Central memory CD8-positive, alpha-beta T cell (primary cell): ENCODE measurements at places on chromosomes 1 and 21.
A peak's percentile ranks its signal among the peaks of the same experiment; 100 is the strongest.

- peak overlapping the region; percentile 35 for H3K27ac ChIP-seq
- DNase-seq = no peak
- no peak overlapping the region for H3K4me3 ChIP-seq
- H3K27me3 ChIP-seq = no peaks in the 10 kb centered on the region
- H3K36me3 ChIP-seq = peaks cover 1% of the 10 kb centered on the region
These were observed 85.3 kb downstream of the DHRS3 start for GRCh38 chr1:12532405-12533315.

DNA sequence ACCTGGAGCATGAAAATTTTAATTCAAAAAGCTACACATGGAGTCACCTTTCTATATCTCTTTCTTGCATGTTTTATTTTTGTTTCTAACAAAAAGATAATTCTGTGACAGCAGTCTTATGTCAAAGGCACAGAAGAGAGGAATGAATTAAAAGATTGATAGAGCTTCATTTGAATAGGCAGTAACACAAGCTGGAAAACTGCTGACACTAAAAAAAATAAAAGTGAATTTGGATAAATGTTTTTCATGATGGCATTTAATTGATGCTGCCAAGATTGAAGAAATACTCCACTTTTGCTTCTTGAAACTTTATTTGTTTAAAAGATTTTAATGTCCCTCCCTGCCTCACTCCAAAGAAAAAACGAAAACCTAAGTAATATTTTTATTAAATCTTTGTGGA lies 887.4 kb downstream of the PLA2G4A start:
- H3K4me1 ChIP-seq = no peaks in the 10 kb centered on the region
- H3K27me3 ChIP-seq = no peaks in the 10 kb centered on the region
- H3K4me3 ChIP-seq = no peak overlapping the region
- DNase-seq = no peak
- no peak overlapping the region for H3K27ac ChIP-seq

DNA sequence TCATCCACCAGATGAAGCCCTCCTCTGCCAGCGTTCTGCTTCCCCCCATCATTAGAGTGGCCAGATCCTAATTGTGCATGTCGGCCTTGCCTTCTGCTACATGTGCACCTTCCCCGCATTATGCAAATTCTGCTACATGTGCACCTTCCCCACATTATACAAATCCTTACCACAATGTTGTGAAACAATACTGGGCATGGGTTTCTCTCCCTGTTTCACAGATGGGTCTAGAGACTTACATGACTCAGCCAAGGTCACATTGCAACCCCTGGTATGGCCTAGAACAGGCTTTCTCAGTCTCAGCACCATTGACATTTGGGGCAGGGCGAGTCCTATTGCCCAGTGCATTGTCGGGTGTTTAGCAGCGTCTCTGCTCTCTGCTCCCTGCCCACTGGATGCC lies 1.0 kb upstream of the CELA2A start:
- H3K27ac ChIP-seq = no peak overlapping the region
- DNase-seq = no peak
- H3K36me3 ChIP-seq = peaks cover 3% of the 10 kb centered on the region
- no peak overlapping the region for H3K4me3 ChIP-seq
- H3K4me1 ChIP-seq = no peaks in the 10 kb centered on the region

DNA sequence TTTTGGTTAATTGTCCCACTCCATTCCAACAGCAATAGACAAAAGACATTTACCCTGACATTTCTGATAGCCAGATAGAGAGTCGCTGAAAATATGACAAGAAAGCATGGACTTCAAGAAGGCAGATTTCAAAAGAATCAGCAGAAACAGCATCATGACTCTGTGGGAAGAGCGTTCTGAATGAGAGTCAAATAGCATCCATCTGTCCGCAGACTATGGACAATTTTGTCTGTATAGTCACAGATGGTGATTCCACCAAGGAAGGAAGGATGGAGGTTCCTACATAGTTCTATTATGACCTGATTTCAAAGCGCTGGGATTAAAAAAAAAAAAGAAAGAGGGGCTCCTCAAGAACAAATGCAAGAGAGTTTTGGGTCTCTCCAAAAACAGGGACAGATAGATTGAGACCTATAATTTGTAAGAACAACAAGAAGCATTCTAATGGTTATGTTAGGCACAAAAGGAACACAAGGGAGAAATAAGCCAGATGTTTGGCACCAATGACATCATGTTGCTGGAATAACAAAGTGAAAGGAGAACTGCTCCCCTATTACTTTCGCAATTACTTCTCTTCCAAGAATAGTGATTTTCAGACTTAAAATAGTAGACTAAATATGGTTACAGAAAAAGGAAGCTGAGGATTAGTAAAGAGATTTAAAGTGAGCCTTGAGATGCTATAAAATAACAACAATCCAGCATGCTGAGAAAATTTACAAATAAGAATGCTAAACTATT lies 28.5 kb downstream of the NIBAN1 start:
- no peaks in the 10 kb centered on the region for H3K27me3 ChIP-seq
- H3K4me1 ChIP-seq = peaks cover 41% of the 10 kb centered on the region
- H3K4me3 ChIP-seq = no peak overlapping the region
- DNase-seq = no peak
- peak overlapping the region; percentile 1 for H3K27ac ChIP-seq
- peaks cover 2% of the 10 kb centered on the region for H3K36me3 ChIP-seq

DNA sequence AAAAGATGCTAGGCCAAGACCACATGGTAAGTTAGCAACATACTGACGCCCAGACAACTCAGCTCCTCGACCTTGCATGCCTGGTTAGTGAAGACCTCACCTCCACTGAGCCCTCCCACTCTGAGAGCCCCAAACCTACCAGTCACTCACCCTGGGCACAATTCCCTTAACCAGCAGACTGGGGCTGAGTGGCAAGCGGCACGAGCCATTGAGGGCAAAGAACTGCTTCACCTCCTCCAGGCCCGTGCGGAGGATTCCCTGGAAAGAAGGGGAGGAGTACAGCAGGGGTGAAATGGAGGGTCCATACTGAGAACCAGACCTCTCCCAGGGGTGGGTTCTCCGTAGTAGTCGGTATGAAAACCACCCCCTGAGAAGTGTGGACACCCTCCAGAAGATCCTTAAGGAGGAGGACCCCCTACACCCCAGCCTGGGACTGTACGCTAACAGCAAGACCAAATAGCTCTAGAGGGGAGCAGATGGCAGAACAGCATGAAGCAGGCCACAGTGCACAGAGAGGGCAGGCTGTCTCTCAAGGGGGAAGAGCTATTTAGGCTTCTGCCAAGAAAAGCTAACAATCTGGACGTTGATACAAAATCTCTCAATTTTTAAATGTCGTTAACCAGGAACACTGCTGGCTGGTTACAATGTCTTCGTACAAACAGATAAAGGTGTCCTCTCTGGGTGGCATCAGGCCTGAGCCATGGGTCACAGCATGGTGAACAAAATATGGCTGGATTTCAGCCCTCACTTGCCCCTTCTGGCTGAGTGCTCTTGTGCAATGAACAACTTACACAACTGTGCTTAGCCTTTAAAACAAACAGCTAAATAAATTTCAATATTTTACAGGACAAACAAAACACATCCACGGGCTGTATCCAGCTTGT lies 31.0 kb upstream of the PPP1R15B start:
- no peak for DNase-seq
- H3K4me1 ChIP-seq = peaks cover 7% of the 10 kb centered on the region
- peaks cover 34% of the 10 kb centered on the region for H3K36me3 ChIP-seq
- no peak overlapping the region for H3K27ac ChIP-seq
- no peaks in the 10 kb centered on the region for H3K27me3 ChIP-seq

- no peaks in the 10 kb centered on the region for H3K4me1 ChIP-seq
- H3K27ac ChIP-seq = no peak overlapping the region
- H3K36me3 ChIP-seq = no peaks in the 10 kb centered on the region
These were observed 56.6 kb downstream of the RYR2 start for GRCh38 chr1:237098541-237098940.

GRCh38 chr1:8358897-8359616 lies 41.1 kb downstream of the SLC45A1 start:
- peak overlapping the region; percentile 92 for H3K27ac ChIP-seq
- peaks cover 44% of the 10 kb centered on the region for H3K36me3 ChIP-seq
- no peak for DNase-seq
- H3K4me1 ChIP-seq = peaks cover 6% of the 10 kb centered on the region

DNA sequence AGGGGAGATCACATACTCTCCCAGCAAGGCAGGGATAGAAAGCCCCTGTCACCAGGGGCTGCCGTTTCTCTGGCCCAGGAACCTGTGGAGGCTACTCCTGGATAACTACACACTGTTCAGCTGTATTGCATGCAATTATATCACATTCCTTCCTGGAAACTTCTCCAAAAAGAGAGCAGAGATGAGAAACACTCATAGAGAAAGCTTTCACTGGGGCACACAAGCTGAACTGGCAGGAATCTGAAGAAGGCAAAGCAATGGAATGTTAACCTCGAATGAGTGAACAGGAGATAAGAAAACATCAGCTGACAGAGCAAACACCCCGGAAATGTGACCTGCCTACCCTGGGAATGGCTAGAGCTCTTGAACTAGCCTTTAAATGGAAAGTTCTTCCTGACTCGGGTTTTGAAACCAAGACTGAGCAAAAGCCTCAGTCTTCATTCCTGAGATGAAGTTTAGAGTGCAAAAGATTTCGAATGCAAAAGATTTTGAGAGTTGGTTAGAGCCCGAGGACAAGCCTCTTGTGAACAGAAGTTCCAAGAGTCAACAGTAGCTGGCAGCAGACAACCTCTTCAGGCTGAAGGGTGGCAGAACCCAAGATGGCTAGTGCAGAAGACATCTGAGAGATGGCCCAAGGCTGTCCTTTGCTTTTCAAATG lies 32.3 kb downstream of the CCN1 start:
- no peaks in the 10 kb centered on the region for H3K4me1 ChIP-seq
- no peaks in the 10 kb centered on the region for H3K27me3 ChIP-seq
- no peaks in the 10 kb centered on the region for H3K36me3 ChIP-seq
- DNase-seq = no peak
- no peak overlapping the region for H3K4me3 ChIP-seq

GRCh38 chr1:28247612-28248272 lies 11.6 kb upstream of the SESN2 start:
- H3K36me3 ChIP-seq = peaks cover 6% of the 10 kb centered on the region
- no peak for DNase-seq
- peak overlapping the region; percentile 99 for H3K27ac ChIP-seq
- peaks cover 48% of the 10 kb centered on the region for H3K4me1 ChIP-seq
- H3K4me3 ChIP-seq = peak overlapping the region; percentile 83
- no peaks in the 10 kb centered on the region for H3K27me3 ChIP-seq

- no peaks in the 10 kb centered on the region for H3K4me1 ChIP-seq
- no peaks in the 10 kb centered on the region for H3K27me3 ChIP-seq
- no peaks in the 10 kb centered on the region for H3K36me3 ChIP-seq
These were observed 1762.1 kb downstream of the BRINP3 start for GRCh38 chr1:188715566-188715965.

- no peak overlapping the region for H3K4me3 ChIP-seq
- DNase-seq = no peak
- H3K36me3 ChIP-seq = peaks cover 2% of the 10 kb centered on the region
These were observed 119.1 kb downstream of the KCNN3 start for GRCh38 chr1:154750681-154751665.

- H3K36me3 ChIP-seq = no peaks in the 10 kb centered on the region
- no peak overlapping the region for H3K27ac ChIP-seq
- H3K4me1 ChIP-seq = no peaks in the 10 kb centered on the region
- peaks cover 24% of the 10 kb centered on the region for H3K27me3 ChIP-seq
These were observed 24.1 kb downstream of the RGS5 start for GRCh38 chr1:163178628-163179027.

DNA sequence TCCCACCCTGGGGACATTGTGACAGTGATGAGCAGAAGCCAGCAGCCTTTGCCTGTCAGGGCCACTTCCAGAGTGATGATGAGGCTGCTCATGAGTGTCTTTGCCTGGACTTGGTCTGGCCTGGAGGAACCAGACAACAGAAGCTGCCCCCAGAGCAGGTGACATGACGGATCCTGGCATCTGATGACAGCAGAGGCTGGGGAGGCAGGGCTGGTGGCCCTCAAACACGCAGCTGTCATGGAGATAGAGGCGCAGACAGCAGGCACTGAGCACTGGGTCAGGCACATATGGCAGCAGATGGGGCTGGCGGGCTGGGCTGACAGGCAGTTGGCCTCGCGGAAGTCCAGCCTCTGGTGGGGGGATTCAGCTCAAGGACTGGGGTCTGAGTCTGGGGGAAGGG lies 66.4 kb upstream of the STUM start:
- H3K4me1 ChIP-seq = peaks cover 14% of the 10 kb centered on the region
- no peaks in the 10 kb centered on the region for H3K36me3 ChIP-seq
- no peak overlapping the region for H3K4me3 ChIP-seq
- H3K27ac ChIP-seq = no peak overlapping the region
- H3K27me3 ChIP-seq = peaks cover 21% of the 10 kb centered on the region

GRCh38 chr1:245652660-245653427 lies 498.1 kb downstream of the KIF26B start:
- DNase-seq = no peak
- H3K4me3 ChIP-seq = no peak overlapping the region
- peaks cover 2% of the 10 kb centered on the region for H3K36me3 ChIP-seq
- no peak overlapping the region for H3K27ac ChIP-seq
